ENCODE measurements at places on chromosomes 13 and 19. TPM values are rescaled to one million over a fixed set of nuclear protein-coding genes. Genes with fewer than 3 reads are reported as not detected.

ZNF534 gene
- total RNA-seq = 0.18 TPM

ETHE1 gene
- 27.6 TPM for total RNA-seq

DNA sequence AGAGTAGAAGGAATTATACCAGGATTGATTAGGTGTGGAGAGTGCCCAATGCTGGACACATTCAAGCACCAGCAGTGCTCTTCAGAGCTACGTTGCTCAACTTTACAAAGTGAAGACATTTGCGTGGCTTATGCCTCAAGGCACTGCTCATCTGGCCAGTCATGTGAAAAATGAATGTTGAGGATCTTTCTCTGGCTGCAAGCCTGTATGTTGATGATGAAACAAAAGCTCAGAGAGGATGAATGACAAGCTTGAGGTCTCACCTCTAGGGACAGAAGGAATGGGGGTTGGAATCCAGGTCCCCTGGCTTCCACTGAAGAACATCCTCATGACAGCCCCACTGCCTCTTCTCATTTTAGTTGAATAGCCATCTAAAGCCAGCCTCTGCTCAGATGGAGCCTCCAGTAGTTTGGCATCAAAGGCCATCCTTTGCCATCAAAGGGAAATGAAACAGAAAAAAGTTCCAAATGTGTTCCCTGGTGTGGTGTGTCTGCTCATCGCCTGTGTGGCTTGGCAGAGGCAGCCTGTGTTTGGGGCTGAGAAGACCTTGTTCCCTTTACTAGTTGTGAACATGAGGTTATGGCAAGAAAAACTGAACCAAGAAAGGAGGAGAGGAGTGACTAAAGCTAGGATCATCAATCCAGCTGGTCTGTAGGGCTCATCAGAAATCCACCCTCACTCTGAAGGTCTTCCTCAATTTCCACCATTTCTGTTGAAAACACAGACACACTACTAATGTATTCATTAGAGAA, 114.0 kb upstream of the KL start:
- DNase-seq = peak; percentile 32
- no peaks in the 10 kb centered on the region for H3K36me3 ChIP-seq
- no peaks in the 10 kb centered on the region for H3K4me1 ChIP-seq
- H3K27me3 ChIP-seq = no peaks in the 10 kb centered on the region

- H3K4me3 ChIP-seq = no peak overlapping the region
- no peaks in the 10 kb centered on the region for H3K27me3 ChIP-seq
Observed at GRCh38 chr13:37416291-37417059, 182.1 kb downstream of the POSTN start.

DNA sequence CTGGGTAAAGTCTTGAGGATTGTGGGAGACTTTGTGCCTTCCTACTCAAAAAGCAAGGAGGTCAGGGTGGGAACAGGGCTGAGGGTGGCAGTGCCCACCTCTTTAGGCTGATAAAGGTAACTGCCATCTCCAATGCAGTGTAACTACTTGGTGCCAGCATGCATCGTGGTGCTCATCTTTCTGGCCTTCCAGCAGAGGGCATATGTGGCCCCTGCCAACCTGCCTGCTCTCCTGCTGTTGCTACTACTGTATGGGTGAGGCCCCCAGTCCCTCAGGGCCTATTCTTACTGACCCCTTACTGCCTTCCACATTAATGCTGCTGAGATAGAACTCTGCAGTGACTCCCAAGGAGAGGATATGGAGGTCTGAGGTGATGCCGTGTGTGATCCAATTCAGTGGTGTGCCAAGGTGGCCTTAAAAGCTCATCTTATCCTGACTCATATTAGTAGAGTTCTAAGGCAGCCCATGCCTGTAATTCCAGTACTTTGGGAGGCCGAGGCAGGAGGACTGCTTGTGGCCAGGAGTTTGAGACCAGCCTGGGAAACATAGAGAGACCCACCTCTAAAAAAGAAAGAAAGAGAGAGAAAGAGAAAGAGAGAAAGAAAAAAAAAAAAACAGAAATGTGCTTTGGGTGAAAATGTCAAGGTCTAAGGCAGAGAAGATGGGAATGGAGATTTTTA, 9.7 kb upstream of the ARHGAP45 start:
- no peak overlapping the region for H3K4me3 ChIP-seq
- H3K4me1 ChIP-seq = no peaks in the 10 kb centered on the region

DNA sequence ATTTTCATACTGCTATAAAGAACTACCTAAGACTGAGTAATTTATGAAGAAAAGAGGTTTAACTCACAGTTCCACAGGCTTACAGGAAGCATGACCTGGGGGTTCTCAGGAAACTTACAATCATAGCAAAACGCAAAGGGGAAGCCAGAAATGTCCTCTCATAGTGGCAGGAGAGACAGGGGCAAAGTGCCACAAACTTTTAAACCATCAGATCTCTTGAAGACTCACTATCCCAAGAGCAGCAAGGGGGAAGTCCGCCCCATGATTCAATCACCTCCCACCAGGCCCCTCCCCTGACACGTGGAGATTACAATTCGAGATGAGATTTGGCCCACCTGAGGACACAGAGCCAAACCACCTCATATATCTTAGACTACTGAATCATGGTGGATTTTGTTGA, 198.7 kb downstream of the KCTD12 start:
- no peak overlapping the region for H3K4me3 ChIP-seq
- H3K4me1 ChIP-seq = no peaks in the 10 kb centered on the region
- H3K27me3 ChIP-seq = no peaks in the 10 kb centered on the region
- DNase-seq = no peak
- H3K27ac ChIP-seq = no peak overlapping the region
